Activated gamma-delta T cell (primary cell): ENCODE measurements at places on chromosomes 7 and 10.

DNA sequence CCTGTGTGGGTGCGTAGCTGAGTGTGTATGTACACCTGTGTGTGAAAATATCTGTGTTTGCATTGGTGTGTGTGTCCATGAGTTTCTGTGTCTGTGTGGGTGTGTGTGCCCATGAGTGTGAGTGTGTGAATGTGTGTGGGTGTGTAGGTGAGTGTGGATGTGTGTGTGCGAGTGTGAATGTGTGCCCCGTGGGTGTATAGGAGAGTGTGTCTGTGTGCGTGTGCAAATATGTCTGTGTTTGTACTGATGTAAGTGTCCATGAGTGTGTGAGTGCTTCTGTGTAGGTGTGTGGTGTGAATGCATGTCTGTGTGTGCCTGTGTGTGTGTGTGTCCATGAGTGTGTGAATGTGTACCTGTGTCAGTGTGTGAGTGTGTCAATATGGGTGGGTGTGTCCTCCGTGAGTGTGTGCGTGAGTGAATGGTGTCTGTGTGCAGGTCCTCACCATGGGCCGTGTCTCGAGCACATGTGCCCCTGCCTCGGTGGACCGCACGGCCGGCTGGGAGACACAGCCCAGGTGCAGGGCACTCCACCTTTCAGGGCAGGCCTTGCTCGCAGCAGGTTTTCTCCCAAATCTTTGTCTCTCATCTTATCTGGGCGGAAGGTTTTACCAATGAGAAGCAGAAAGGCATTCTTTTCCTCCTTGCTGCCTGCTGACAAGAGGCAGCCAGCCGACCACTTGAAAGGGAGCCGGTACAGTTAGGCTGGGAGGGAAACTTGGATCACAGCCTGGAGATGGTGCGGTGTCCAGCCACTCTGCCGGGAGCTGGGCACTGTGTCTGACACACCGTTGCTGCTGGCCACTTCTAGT lies 107.1 kb upstream of the FAM20C start:
- DNase-seq, result no peak

GRCh38 chr10:5188358-5188757 lies 3.4 kb upstream of the AKR1C8 start:
- no peak for DNase-seq

DNA sequence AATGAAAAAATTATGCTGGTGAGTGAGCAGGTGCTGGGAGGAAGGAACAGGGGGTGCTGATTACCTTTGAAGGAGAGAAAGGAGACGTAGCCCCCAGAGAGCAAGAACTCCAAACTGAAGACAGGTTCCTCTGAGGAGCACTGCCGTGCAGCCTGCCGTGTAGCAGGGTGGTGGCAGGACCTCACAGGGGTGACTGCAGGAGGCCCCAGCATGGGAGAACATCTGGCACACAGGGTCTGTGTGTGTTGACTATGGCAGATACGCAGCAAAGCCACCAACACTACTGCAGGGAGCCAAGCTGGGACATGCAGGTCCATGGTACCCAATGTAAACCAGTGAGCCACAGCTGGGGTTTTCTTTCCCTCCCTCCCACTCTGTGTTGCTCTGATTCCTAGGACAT lies 192.1 kb upstream of the PDE1C start:
- no peak for DNase-seq

DNA sequence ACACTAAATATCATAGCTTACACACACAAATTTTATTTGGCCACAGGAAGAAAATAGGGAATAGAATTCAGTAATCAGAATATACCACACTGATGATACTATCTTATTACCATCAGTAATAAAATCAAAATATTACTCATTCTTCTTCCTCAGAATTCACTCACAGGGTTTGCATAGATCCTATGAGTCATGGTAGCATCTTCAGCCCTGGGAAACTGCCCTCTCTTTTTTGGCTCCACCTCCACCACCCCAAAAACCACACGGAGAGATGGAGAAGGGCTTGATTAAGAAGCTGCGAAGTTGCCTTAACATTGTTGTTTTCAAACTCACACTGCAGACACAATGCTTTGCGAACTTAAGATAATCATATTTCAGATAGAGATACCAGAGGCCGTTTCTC lies 154.1 kb upstream of the AHR start:
- DNase-seq, result no peak

DNA sequence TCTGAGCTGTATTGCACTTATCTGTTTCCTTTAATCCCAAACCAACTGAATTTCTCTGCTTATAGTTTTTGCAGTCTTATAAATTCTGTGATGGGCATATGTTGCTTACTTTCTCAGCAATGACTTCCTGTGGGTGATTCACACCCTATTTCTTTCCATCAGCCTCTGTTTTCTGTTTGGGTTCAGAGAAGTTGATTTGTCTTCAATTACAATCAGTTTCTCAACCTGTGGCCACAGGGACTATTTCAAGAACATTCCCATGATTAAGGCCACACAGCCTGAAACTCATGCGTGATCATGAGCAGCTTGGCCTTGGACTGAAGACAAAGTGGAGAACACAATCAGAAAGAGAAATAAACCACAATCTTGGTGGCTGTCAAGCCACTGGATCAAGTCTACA lies 1174.6 kb upstream of the C7orf33 start:
- DNase-seq, result no peak

DNA sequence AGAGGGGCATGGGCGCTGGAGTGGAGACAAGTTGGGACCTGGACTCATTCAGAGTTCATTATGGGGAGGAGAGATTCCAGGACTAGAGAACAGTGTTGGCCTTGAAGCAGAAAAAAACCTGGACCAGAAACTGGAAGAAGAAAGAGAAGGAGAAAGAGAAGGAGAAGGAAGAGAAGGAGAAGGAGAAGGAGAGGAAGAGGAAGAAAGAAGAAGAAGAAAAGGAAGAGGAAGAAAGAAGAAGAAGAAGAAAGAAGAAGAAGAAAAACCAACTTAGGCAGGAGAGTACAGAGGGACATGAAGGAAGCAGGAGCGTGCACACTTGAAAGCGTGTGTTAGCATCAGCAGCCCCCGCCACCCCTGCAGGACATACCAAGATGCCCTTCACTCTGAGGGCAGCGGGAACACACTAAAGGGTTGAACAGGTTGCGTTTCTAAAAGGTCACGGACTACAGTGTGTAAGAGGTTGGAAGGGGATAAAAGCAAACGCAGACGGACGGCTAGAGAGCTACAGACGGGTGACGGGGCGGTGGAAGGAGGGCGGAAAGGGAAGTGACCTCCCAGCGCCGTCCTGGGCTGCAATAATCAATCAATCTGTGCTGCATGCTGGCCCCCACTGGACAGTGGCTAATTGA lies 95.3 kb downstream of the SEC61G start:
- no peak for DNase-seq

DNA sequence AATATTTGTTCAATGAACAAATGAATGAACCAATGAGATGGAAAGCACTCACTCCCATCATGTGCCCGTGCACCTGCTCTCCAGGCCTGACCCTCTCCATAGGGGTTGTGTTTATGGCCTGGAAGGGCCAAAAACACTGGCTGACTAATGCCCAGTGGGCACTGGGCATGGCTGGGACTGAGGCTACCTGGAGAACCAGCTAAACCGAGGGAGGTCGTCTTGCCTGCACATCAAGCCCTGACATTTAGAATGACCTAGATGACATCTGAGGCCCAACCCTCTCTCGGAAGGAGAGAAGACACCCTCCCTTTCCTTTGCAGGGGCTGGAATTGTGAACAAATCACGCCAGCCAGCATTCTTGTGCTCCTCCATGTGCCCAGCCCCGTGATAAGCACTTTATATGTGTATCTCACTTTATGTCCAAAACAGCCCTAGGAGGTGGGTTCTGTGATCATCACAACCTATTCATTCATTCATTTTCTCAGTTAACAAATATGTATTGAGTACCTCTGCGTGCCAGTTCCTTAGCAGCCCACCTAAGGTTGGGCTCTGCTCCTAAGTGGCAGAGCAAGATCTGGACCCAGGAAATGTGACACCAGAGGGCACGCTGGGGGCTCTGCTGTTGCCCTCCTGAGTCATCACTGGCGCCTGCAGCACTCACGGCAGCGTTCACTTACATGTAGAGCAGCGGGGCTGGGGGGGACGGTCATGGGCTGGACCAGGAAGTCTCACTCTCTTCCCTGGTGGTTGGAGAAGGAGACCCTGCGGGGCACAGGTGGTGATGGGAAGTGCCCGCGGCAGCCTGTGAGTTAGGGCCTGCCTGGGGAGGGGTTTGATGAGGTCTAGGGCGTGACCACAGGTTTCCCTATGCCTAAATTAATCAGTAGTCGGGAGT lies 52.0 kb downstream of the TSPAN15 start:
- no peak for DNase-seq

GRCh38 chr10:77821036-77821435 lies 105.5 kb downstream of the DLG5 start:
- no peak for DNase-seq

DNA sequence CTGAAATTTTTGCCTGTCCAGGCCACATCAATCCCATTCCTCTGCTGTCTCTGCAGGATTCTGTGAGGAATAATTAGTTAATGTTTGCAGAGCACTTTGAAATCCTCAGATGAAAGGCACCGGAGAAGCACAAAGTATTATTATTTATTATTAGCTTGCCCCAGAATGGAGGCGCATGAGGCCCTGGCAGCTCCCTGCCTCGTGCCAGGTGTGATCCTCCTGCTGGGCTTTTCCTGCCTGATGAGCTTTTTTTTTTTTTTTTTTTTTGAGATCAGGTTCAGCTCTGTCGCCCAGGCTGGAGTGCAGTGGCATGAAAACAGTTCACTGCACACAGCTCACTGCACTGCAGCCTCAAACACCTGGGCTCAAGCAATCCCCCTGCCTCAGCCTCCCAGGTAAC lies 65.2 kb downstream of the TCF7L2 start:
- DNase-seq, result no peak

DNA sequence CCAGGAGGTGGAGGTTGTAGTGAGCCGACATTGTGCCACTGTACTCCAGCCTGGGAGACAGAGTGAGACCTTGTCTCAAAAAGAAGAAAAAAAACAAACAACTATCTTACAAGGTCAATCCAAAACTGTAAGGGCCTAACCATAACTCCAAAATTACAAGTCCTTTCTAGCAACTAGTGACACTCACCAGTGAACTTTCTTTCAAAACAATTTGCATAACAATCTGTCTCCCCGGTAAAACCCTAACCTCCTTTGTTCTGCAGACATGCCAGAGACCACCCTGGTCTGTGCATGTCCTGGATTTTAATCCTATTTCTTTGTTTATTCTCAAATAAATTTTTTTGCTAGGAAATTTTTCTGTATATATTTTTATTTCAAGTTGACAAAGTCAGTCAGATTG lies 68.1 kb downstream of the EXOC6 start:
- DNase-seq, result no peak

DNA sequence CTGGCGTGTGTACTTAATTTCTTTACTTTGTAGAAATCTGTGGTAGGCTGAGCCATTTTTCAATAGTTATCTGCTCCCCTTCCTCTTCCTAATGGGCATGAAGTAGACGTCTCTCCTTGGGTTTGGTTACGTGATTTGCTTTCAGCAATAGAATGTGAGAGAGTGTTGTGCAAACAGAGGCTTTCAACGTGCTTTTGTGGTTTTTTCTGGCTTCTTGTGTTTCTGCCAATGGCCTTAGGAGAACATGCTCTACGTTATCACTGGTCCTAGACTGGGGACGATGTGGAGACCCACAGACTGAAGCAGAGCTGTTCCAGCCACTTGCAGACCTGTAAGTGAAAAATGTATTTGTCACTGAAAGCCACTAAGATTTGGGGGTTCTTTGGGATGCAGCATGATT lies 107.2 kb upstream of the NPTX2 start:
- no peak for DNase-seq

- DNase-seq, result no peak
These were observed 283.8 kb upstream of the SHH start for GRCh38 chr7:156095908-156096539.

- DNase-seq, result no peak
These were observed 4.2 kb upstream of the MYO1G start for GRCh38 chr7:44982970-44983369.

DNA sequence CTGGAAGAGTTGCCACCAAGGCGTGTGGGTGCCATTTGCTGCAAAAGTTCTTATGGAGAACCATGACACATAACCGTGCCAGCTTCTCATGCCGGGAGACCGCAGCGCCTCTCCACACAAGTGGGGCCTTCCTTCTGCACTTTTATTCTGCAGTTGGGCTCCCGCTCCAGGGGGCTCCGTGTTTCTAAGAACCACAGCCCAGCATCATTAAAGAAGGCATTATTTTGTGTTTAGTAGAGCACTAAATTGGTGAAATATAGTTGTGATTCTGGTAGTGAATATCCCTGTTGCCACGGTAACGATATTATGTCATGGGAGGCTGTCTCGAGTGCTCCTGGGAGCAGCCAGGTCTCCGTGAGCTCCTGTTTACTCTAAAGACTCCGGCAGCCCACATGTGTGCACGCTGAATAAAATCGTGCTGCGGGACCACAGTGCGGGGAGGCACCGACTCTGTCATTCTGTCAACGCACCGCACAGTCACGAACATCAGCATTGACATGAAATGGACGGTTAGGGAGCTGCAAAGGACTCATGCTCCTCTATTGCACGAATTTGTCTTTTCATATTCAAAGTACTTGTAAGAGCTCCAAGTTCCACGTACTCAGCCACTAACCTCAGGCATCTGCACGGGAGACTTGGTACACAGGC lies 68.8 kb upstream of the PITRM1 start:
- no peak for DNase-seq

DNA sequence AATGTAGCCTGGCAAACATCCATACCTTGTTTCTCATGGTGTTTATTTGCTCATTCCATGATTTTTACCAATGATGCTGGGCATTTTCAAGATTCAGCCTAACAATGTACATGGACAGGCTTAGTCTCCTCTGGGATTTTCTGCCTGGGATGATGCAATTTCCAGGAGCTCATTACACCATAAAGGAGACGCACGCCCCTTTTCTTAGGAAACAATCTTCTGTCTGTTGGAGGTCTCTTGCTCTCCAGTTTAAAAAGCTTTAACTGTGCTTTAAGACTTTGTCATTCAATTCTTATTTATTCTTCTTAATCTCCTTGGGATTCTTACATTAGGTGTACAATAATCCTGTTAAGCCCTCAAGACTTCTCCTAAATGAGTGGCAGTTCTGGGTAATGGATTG lies 150.3 kb upstream of the NRP1 start:
- DNase-seq, result no peak

DNA sequence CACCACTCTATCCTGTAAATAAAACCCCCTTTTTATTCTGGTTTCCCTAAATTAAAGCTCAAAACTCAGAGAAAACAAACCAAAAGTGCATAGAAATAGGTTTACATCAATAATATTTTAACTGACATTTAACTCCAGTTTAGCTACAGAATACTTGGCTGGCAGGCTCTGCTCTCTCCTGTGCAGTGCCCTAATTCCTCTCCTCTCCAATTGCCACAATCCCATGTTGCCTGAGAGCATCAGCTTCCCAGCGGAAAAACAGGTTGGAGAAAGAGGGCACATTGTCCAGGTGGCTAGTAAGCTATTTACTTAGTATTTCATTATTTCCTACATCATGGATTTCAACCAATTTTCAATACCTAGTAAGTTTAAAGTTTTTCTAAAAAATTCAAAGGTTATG lies 8.7 kb downstream of the SEMA3E start:
- DNase-seq, result no peak

DNA sequence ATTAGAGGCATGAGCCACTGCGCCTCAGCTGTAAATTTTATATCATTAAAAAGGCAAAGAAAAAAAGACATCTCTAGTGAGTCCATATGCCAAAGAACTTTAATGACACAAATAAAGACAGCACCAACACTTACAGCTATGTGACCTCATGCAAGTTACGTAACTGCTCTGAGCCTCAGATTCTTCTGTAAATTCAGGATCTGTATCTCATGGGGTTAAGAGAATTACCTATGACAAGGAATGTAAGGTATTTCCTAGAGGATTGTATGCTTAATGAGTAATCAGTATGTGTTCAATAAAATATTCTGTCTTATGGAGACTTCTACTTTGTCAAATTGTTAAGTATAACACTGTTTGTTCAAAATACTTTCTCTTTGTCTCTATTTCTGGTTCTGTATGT lies 274.0 kb upstream of the GLI3 start:
- no peak for DNase-seq

- no peak for DNase-seq
These were observed 142.2 kb downstream of the PLPP4 start for GRCh38 chr10:120599200-120599724.
